ENCODE measurements at places on chromosomes 1 and 21.

GRCh38 chr1:74504933-74505512, 7.4 kb downstream of the LRRC53 start:
- no peak for DNase-seq

GRCh38 chr1:65512967-65513780, 92.7 kb downstream of the LEPR start:
- DNase-seq, result no peak

DNA sequence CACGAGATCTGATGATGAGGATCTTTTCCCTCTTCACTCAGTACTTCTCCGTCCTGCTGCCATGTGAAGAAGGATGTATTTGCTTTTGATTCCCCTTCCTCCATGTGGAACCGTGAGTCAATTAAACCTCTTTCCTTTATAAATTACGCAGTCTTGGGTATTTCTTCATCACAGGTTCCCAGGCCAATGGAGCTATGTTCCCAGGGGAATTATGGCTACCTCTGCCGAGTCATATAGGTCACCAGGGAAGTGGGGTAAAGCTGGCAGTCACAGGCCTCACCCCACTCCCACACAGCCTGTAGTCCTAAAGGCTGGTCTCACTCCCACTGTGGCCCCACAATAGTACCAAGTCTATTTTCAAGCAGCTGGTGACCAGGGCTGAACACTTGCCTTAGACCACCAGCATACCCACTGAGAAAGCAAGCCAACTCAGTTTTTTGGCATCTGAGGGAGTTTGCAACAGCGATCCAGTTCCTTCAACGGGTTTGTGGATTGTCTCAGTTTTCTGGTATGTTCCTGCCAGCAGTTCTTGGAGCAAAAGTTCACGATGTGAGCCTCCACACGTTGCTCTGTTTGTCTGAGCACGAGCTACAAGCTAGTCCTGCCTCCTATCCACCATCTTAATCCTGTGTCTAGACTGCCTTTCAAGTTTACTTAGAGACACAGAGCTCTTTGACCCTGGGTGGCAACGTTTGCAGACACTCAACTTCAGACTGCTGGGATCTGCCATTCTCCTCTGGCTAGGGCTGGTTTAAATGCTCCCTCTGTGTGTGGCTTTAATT, 104.5 kb downstream of the CENPF start:
- DNase-seq, result no peak

- peak; percentile 24 for DNase-seq
Measured at GRCh38 chr1:151326619-151327222, 495 bp downstream of the PI4KB start.

- DNase-seq, result no peak
Measured at GRCh38 chr21:26588446-26588845, 15.4 kb upstream of the CYYR1 start.

DNA sequence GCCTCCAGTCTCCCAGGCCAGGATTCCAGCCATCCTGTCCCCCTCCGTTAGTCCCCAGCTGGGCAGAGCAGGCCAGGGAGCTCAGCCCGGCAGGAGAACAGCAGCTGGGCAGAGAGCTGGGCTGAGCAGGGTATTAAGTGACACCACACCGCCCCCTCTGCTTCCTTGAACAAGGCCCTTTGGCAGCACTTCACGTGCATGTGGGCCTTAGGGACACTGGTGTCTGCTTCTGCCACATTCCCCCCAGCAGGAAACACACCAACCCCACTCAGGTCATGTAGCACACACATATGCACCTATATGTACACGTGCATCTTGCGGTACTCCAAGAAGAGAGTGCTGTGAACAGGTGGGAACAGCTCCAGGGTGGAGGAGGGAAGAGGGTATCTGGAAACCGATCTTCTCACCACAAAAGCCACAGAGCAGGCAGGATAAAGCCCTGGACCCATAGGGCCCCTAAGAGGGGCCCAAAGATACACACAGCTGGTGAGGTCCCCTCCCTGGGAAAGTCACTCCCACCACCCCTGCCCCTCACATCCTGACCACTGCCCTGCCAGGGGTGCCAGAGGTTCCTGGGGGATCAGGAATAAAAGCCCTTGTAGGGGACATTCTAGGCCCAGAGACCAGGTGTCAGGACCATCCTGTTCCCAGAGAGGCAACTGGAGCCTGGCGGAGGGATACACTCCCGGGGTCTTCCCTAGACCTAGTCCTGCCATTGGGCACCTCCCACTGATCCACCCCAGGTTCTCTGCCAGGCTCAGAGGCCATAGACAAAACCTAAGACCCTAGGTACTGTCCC, 4.5 kb downstream of the EPHA2 start:
- peak; percentile 51 for DNase-seq

DNA sequence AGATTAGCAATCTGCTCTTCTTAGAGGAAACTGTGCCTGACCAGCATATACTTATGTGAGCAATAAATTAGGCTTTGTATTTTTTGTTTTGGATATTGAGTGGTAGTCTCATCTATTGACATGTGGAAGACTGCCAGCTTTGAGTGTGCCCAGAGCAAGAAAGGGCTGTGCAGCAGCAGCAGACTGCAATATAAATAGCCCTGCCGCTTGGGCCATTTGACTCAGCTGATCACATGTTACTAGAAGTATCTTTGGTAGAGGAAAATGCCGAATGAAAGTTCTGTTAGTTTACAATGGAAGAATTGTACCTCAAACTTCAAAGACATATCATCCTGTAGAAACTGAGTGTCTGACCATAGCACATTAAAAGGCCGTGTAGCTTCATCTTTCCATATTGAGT, 9.1 kb upstream of the PSMB2 start:
- DNase-seq, result no peak

DNA sequence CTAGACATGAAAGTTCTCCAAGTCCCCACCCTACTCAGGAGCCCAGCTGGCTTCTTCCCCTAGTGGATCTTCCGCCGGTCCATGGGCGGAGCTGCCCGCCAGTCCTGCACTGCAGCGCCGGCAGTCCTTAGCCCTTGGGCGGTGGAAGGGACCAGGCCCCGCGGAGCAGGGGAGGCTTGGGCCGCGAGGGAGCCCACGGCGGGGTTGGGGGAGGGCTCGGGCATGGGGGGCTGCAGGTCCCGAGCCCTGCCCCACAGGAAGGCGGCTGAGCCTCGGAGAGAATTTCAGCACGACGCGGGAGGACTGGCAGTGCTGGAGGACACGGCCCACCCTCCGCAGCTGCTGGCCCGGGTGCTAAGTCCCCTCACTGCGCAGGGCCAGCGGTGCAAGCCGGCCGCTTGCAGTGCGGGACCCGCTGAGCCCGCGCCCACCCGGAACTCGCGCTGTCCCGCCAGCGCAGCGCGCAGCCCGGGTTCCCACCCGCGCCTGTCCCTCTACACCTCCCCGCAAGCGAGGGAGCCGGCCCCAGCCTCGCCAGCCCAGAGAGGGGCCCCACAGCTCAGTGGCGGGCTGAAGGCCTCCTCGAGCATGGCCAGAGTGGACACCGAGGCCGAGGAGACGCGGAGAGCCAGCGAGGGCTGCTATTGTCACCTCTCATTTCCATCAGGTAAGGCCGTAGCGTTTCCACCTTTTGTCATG, 1398.6 kb downstream of the MRPL39 start:
- no peak for DNase-seq

GRCh38 chr1:149917571-149918144, at the start of gene SV2A:
SV2A (minus strand) TSS chr1:149917844; CDS start chr1:149913840, 4,004 bp downstream.
- DNase-seq, result peak; percentile 59

GRCh38 chr1:97034651-97035050, 313.1 kb downstream of the PTBP2 start:
- DNase-seq, result no peak

GRCh38 chr1:98179151-98179773, 258.4 kb upstream of the DPYD start:
- no peak for DNase-seq

GRCh38 chr1:198627436-198628066, 11.3 kb upstream of the PTPRC start:
- DNase-seq, result no peak

DNA sequence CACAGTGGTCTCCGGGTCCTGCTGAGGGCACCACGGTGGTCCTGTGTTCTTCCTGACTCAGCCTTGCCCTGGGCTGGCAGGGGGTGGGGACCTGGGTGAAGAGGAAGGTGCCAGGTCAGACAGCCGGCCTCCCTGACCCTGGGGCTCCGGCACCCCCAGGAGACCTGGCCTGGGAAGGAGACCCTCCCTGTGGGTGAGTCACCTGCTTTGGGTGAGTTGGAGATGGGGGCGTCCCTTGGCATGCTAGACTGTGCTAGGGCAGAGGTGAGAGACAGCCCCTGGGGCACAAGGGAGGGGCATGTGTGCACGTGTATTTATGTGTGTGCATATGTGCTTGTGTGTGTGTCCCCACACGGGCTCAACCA, 23.4 kb downstream of the SPSB1 start:
- no peak for DNase-seq

- DNase-seq, result no peak
Measured at GRCh38 chr1:248817065-248817464, 8.7 kb downstream of the SH3BP5L start.

DNA sequence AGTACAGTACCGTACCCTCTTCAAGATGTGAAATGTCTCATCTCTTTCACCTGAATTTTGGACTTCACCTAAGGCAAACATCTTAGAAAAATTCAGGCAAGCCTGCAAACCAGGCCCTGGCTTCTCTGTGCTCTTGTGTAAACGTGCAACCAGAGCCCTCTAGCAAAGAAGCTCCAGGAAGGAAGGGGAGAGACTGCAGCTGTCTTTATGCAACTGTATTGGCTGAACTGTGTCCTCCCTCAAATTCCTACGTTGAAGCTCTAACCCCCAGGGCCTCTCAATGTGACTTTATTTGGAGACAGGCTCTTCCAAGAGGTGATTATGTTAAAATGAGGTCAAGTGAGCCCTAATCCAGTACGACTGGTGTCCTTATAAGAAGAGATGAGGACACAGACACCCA, 60.3 kb downstream of the SLC45A1 start:
- DNase-seq, result no peak

- no peak for DNase-seq
Measured at GRCh38 chr1:162013289-162013688, 10.4 kb downstream of the OLFML2B start.

DNA sequence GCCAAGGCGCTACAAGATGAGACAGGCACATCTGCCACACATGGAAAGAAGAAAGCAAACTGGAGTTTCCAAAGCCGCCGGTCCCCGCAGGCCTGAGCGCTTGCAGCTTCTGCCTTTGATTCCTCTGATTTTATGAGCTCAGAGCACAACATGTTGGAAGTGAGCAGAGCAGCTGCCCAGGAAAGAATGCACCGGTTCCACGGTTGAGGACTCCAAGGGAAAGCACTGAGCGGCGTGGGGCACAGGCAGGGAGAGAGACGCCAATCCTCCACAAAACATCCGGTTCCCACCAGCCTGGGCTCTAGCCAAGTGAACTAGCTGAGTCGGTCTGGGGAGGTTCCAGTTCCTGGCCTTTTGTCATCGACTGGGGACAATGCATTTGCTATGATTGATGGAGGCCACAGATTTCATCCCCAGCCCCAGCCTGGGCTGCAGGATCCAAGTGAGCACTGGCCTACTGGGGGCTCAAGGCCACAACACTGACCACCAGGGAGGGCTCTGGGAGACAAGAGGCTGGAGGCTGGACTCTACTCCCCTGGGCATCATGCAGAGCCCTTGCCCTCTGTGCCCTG, 253.1 kb upstream of the IRF2BP2 start:
- no peak for DNase-seq

GRCh38 chr1:27117733-27118439, 37.0 kb downstream of the SLC9A1 start:
- DNase-seq, result no peak

DNA sequence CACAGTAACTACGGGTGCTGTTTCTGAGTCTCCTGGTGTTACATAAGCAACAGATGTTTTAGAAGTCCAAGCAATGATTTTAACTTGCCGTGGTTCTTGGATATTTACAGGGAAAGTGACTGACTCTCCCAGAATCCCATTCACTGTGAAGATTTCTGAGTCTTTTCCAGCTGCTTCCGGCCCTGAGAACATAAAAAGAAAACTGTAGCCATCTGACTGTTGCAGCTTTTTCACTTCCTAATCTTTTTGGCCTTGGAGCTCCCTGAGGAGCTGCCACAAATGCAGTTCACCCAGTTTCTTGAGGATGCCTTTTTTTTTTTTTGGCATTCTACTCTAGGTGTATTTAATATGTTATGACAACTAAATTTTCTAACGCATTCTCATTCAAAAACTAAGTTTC, 13.7 kb downstream of the CD84 start:
- no peak for DNase-seq

DNA sequence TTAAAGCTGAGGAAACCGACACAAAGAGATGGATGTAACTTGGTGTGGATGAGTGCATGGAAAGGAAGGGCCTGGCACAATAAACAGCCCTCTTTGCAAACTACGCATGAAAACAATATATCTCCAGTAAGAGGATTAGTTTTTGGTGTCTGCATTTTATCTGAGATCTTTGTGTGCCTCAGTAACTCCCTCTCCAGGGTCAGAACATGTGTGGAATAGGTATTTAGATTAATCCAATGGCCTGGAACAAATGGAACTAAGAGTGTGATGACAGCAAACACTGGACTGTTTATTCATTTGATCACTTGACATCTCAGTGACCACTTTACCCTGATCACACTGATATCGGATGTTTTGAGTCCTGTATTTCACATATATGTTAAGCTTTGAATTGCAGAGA, 45.3 kb downstream of the AKNAD1 start:
- DNase-seq, result no peak

- no peak for DNase-seq
Measured at GRCh38 chr1:76677416-76678405, 189.6 kb upstream of the ST6GALNAC5 start.

DNA sequence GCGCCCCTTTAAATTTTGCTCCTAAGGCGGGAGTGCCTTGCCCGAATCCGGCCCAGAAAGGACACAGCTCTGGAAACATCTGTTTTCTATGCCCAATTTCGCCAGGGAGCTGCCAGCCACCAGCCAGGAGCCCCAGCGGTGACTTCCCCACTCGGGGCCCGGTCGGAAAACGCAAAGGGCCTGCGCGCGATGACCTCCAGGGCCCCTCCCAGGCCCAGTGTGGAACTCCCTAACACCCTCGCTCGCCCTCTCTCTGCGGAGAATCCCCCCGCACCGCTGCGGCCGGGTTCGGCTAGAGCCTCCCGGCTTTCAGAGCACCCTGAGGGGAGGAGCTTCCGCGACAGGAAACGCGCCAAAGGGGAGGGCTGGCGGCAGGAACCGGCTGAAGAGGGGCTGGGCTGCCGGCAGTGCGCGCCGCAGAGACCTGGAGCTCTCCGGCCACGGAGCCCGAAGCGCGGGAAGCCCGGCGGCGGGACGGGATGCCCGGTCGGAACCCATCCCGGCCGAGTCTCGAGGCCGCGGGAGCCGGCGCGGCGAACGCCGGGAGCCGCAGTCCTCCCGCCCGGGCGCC, 505 bp downstream of the CLSPN start:
- peak; percentile 78 for DNase-seq

DNA sequence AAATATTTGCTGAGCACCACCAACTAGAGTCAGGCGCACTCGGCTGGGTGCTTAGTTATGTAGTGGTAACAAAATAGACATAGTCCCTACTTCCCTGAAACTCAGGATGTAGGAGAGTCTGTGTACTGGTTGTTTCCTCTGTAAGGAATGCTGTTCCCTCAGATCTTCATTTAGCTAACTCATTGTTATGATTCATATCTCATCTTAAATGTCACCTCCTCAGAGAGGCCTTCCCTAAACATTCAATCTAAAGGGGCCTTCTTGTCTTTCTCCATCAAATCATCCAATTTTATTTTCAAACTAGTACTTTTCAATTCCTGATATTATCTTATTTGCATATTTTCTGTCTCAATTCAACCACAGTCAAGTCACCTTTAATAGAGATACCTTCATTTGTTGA, 132.9 kb downstream of the PIK3R3 start:
- no peak for DNase-seq

- DNase-seq, result no peak
Measured at GRCh38 chr1:54249819-54250435, 50.0 kb downstream of the MRPL37 start.

Measured in Jurkat, Clone E6-1 (cell line).